ENCODE measurements at places on chromosomes 1 and 21.

GRCh38 chr1:162564762-162565218 is 3.3 kb downstream of the UAP1 start:
- DNase-seq = no peak

GRCh38 chr1:45381243-45381642 is 41.0 kb upstream of the MUTYH start:
- DNase-seq = no peak

DNA sequence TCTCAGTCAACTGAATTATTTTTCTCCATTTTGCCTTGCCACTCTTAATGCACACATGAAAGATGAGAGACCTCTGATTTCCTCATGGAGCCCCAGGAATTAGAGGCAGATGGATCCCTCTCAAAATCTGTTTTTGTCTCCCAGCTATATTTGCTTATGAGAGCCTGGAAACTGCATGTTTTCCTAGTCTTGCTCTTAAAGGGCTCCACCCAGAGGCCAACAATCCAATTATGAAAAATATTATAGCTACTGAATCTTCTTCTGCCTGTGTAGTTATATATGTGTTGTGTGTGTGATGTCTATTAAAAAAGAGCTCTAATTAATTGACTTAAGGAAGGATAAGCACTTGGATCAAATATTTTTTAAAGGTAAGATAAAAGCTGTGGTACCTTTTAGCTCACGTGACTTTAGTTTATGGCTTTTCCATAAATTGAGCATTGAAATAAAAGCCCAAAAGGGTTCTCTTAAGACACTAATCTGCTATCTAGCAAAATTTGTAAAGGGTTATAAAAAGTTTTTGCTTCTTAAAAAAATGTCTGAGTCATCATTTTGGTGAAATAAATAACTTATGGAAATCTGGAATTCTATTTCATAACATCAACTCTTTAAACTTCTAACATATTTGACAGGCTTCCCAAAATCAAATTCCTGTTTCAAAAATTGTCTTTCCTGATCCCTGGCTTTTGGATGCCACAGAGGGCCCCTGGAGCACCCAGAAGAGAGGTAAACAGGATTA is 31.2 kb upstream of the TSPEAR start:
- peak; percentile 63 for DNase-seq

DNA sequence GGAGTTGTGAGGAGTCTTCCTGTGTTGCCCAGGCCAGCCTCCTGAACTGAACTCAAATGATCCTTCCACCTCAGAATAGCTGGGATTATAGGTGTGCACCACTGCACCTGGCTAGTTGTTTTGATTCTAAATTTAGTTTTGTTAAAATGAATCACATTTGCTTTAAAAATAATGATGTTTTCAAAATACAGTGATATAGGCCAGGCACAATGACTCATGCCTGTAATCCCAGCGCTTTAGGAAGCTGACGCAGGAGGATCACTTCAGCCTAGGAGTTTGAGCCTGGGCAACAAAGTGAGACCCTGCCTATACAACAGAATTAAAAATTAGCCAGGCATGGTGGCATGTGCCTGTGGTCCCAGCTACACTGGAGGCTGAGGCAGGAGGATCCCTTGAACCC is 24.3 kb downstream of the RTCA start:
- DNase-seq = no peak

DNA sequence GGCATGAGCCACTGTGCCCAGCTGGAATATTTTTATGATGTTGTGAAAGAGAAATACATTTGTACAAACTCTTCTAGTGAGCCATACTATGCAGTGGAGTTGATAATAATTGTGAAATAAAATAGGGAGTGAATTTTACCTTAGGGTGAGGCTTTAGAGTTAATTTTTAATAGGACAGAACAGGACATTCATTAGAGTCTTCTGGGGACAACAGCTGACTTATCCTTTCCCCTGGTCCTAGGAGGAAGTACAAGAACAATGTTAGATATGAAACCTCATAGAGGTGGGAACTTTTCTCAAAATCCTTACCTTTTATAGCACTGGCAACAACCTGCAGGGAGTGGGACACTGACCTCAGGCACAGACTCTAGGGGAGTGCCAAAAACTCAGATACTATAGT is 21.9 kb downstream of the HAO2 start:
- DNase-seq = no peak

GRCh38 chr21:45818904-45819285 is 162.7 kb upstream of the COL6A1 start:
- DNase-seq = no peak

GRCh38 chr21:41290106-41290799 is 26.3 kb upstream of the FAM3B start:
- no peak for DNase-seq

- DNase-seq = no peak
These were observed 98.3 kb downstream of the LYPLAL1 start for GRCh38 chr1:219271818-219272535.
